ENCODE measurements at places on chromosomes 7 and 10.

DNA sequence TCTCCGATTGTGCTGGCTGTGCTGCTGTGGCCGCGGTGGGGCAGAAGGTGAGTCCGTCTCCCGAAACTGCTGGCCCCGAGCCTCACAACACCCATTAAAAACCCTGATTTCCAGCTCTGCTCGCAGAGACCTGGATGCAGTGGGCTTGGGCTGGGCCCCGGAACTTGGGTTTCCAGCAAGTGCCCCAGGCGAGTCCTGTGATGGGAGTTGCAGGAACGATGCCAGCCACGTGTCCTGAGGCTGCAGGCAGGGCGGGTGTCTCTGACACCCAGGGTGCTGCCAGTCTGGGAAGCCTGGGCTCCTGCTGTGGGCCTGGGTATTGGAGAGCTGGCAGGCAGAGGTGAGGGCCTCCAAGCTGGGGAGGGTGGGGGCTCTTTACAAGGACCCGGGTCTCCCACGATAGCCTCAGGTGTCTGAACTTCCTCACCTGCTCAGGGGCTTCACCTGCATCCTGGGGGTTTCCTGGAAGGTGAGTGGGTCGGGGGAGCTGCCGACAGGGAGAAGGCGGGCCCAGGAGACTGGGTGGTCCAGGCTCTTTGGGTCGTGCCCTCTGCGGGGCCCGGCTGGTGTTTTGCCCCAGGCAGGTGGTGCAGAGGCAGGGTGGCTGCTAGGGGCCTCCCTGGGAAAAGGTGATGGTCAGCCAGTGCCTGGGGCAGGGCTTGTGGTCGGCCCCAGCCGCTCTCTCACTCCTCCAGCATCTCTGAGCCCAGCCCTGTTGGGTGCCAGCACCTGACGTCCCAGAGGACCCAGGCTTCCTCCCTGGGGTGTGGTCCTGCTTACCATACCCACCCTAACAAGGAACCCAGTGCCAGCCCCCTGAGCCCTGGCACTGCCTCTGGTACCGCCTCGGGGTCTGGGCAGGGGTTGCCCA, 180.3 kb downstream of the DNAJB6 start:
- DNase-seq = no peak

DNA sequence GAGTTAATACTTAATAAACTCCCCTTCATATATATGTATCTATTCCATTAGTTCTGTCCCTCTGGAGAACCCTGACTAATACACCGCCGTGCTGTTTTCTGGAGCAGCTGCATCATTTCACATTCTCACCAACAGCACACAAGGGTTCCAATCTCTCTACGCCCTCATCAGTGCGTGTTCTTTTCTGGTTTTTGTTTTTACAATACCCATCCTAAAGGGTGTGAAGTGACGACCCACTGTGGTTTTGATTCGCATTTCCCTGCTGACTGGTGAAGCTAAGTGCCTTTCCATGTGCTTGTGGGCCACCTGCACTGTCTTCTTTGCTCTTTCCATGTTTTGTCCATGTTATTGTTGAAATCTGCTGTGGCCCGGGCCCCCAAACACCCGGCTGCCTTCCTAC, 11.0 kb upstream of the INSIG1 start:
- no peak for DNase-seq

GRCh38 chr10:1240341-1240775, 184.2 kb downstream of the WDR37 start:
- no peak for DNase-seq

DNA sequence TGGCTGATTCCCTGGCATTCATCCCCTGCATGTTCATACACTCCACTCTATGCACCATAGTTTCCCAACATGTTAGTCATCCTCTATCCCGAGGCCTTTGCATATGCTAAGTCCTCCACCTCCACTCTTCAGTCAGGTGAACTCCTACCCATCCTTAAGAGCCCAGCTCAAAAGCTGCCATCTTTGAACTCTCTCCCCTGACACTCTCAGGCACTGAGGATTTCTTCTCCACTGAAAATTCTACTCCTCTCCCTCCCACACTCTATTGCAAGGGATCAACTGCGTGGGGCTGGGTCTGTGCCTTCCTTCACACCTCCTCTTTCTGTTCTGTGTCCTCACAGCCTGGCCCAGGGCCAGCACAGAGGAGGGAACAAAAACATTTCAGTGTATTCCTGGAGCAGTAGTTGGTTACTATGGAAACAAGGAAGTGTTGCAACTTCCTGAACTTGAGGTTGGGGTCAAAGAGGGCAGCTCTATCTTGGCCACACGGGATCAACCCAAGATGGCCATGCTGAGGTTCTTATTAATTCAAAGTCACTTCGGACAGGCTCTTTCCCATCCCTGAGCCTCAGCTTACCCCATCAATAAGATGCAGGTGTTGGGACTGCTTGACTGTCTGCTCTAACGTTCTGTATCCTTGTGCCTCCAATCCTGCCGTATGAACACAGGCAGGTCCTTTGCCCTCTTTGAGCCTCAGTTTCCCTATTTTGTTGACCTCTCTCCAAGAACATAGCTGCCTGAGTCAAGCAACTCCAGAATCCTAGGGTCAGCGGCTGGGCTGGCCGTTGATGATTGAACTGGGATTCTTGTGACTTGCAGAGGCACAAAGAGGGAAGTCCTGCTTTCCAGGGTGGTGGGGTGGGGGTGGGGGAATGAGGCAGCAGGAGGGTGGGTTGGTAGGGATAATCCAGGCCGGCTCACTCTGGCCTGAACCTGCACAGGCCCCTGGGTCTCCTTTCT, 15.5 kb downstream of the ZMIZ1 start:
- peak; percentile 44 for DNase-seq

DNA sequence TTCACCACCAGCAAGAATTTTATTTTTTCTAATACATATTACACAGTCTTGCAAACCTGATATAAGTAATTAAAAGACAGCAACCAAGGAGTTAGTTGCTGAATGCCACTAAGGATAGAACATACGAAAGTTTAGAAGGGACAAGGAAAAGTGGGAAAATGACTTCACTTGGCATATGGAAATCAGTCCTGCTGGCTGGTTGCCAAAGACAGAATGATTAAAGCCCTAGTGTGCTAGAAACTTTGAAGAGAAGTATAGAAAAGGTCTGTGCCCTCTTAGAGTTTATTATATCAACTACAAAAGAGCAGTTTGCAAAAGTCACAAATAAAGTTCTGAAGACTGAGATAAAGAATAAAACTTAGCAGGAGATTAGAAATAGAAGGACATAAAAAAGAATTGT, 5.8 kb upstream of the YAE1 start:
- no peak for DNase-seq

- DNase-seq = no peak
Observed at GRCh38 chr7:54921116-54921515, 97.7 kb upstream of the EGFR start.

- DNase-seq = no peak
Observed at GRCh38 chr7:135459951-135460567, 49.8 kb downstream of the CNOT4 start.

Measured in CD4-positive, alpha-beta T cell treated with Interleukin-4 for 4 hours (primary cell).